ENCODE measurements at places on chromosomes 6 and 20. TPM values are rescaled to one million over a fixed set of nuclear protein-coding genes. Genes with fewer than 3 reads are reported as not detected.
A peak's percentile ranks its signal among the peaks of the same experiment; 100 is the strongest.

DNA sequence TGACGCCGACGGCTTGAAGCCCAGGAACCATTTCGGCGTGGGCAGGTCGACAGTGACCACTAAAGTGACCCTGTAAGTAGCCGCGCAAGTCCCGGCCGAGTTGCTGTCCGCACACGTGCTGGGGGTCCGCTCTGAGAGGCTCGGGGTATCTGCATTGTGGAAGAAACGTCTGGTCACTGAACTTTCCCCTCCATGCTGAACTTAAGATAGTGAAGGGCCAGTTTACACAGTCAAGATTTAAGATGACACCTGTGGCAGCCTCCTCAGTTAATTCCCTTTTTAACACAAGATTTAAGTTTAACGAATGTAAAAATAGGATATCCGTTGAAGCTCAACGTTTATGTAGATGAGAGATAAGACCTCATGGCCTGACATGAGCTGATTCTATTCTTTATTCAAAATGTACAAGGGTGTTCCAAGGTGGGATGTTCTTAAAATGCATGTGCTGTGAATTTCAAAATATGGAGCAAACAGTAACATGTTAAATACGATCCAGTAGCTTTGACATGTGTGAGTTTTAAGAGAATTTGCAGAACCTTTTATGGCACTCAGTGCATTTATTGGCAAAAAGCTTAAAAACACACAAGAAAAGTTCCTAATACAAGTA lies 116.2 kb downstream of the RTN4IP1 start:
- H3K4me3 ChIP-seq: peak overlapping the region; percentile 44
- H3K4me1 ChIP-seq: peaks cover 10% of the 10 kb centered on the region
- DNase-seq: no peak

- no peaks in the 10 kb centered on the region for H3K36me3 ChIP-seq
- no peak for DNase-seq
- no peaks in the 10 kb centered on the region for H3K4me1 ChIP-seq
Measured at GRCh38 chr6:119318176-119318575, 31.4 kb downstream of the MAN1A1 start.

DNA sequence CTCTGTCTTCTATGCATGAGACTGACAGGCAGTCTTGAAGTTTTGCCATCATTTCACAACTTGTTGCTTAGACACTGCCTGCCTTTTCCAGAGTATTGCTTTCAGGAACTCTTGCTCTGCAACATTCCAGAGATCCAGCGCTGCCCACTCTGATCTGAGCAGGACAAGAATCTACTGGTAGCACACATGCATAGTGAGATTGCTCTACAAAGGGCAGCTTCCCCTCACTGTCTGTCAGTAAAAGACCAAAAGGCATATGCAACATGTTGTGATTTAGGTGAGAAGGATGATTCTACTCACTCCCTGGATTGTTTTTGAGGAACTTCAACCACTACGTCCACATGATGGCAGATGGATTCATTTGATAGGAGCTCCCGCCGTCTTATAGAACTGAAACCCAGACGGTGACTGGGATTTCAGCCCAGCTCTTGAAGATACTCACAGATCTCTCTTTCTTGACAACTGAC lies 259.1 kb downstream of the ARID1B start:
- H3K4me1 ChIP-seq: peaks cover 26% of the 10 kb centered on the region
- no peaks in the 10 kb centered on the region for H3K36me3 ChIP-seq
- H3K27me3 ChIP-seq: no peaks in the 10 kb centered on the region
- no peak for DNase-seq
- no peak overlapping the region for H3K27ac ChIP-seq

DNA sequence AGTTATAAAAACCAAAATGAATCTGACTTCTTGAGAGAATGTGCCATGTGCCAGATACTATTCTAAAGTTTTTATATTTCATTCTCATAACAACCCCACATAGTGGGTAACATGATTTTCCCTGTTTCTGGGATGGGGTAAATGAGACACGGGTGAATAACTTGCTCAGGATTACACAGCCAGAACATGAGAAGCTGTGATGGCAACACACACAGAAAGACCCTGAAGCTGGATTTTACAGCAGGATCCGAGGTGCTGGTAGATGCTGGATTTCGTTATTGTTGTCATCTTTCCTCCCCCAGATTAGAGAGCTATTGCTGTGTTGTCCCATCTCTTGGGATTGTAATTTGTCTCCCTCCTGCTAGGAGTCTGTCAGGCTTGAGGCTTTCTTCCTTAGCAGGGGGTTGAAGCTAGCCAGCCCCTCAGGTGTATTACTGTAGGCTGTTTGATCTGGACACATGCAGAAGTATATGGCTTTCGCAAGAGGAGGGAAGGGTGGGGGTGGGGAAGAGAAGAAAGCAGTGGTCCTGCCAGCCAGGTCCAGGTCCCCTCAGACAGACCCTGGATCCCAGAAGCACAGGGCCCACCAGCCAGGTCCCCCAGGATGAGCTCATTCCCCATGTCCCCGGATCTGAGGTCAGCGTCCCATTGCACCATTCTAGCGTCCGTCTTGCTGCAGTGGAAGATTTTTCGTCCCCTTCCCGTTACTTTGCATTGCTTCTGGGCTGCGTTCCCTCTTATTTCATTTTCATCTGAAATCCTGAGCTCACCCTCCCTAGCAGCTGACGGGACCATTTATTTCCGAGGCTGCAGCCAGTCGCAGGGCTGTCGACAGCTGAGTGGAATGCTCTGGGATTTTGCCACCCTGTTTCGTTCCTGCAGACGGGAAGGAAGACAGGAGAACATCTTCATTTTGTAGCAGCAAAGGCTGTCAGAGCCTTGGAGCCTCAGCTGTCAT lies 7.3 kb upstream of the KCNG1 start:
- H3K27me3 ChIP-seq: peaks cover 45% of the 10 kb centered on the region
- H3K36me3 ChIP-seq: no peaks in the 10 kb centered on the region
- H3K4me3 ChIP-seq: no peak overlapping the region
- peaks cover 7% of the 10 kb centered on the region for H3K4me1 ChIP-seq
- H3K27ac ChIP-seq: no peak overlapping the region

DNA sequence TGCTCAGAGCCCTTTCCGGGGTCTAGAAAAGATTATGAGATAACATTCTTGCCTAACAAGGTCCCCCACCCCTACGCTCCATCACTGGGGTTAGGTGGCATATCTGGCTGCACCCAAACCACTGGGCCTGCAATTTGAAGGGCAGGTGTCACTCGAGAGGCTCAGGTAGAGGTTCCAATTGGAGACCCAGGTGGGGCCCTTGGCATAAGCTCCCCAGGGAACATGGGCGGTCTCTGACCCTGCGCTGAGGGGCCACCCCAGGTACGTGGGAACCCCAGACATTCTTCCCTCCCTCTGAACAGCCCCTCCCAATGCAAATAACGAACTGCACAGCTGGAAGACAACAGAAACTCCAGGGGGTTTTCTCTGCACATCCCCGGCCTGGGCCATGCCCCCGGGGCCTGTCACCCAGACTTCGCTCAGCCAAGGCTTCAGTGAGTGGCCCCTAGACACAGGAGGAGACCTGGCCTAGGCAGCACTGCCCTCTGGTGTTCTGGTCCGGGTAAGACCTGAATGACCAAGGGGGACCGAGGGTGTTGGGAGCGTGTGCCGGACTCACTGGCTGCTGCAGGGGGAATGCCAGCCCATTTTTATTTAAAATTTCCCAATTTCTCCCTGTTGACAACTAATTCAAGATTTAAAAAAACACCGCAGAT lies 47.5 kb downstream of the DSTN start:
- H3K27me3 ChIP-seq: no peaks in the 10 kb centered on the region
- H3K27ac ChIP-seq: no peak overlapping the region
- DNase-seq: peak; percentile 75
- H3K4me3 ChIP-seq: no peak overlapping the region

GRCh38 chr6:127554435-127555006 lies 22.5 kb upstream of the C6orf58 start:
- no peaks in the 10 kb centered on the region for H3K4me1 ChIP-seq
- no peak overlapping the region for H3K27ac ChIP-seq
- peak; percentile 62 for DNase-seq
- H3K4me3 ChIP-seq: no peak overlapping the region
- H3K36me3 ChIP-seq: no peaks in the 10 kb centered on the region

DNA sequence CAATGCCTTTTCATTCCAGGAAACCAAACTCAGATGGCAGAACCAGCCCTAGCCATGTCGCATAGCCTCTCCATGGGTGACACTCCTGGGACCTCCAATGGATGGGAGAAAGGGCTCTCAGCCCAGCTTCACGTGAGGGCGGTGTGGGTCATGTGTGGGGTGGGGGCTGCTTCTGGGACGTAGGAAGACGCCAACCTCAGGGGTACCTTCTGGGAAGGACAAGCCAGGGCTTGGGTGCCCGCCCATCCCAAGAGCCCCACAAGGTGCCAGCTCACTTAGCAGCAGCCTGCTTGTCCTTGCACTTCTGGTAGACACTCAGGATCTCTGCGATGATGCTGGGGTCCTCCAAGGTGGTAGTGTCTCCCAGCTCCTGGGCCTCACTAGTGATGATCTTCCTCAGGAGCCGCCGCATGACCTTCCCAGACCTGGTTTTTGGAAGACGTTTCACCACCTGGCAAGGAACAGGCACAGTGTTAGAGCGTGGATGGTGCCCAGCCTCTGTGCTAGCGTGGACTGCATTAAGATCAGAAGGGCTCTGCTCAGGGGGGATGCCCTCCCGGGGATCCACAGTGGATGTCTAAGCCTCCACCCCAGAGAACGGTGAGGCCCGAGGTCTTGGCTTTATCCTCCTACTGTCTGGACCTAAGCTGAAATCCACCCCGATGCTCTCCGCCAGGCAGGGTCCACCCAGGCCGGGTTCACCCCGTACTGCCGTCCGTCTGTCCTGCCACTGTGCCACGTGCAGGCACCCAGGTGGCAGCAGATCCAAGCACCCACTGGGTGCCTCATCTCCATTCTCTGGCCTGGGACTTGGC lies 15.1 kb upstream of the APMAP start:
- no peak overlapping the region for H3K4me3 ChIP-seq
- no peak overlapping the region for H3K27ac ChIP-seq
- no peak for DNase-seq
- H3K4me1 ChIP-seq: no peaks in the 10 kb centered on the region

DNA sequence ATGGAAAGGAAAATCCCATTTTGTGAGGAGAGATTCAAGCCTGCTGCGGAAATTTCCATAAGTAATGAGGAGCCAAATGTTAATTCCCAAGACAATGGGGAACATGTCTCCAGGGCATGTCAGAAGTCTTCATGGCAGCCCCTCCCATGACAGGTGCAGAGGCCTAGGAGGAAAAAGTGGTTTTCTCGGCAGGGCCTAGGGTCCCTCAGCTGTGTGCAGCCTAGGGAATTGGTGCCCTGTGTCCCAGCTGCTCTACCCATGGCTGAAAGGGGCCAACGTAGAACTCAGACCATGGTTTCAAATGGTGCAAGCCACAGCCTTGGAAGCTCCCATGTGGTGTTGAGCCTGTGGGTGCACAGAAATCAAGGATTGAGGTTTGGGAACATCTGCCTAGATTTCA lies 269.9 kb downstream of the TBC1D32 start:
- no peak overlapping the region for H3K4me3 ChIP-seq
- H3K36me3 ChIP-seq: no peaks in the 10 kb centered on the region
- no peaks in the 10 kb centered on the region for H3K27me3 ChIP-seq
- no peak for DNase-seq
- H3K4me1 ChIP-seq: no peaks in the 10 kb centered on the region

GRCh38 chr6:39007575-39007974 lies 41.0 kb upstream of the GLP1R start:
- no peak overlapping the region for H3K27ac ChIP-seq
- peaks cover 6% of the 10 kb centered on the region for H3K4me1 ChIP-seq
- H3K4me3 ChIP-seq: no peak overlapping the region

GRCh38 chr20:38222231-38222922 lies 38.2 kb downstream of the KIAA1755 start:
- no peak overlapping the region for H3K27ac ChIP-seq
- no peak overlapping the region for H3K4me3 ChIP-seq
- no peaks in the 10 kb centered on the region for H3K27me3 ChIP-seq
- peak; percentile 83 for DNase-seq

SLC17A9 gene
- total RNA-seq: 0.74 TPM

VWA7 gene
- 0.34 TPM for total RNA-seq

POPDC3 gene
- total RNA-seq: 8.2 TPM

All from neural progenitor cell (in vitro differentiated cells).